ENCODE measurements at places on chromosomes 16 and 17. TPM values are rescaled to one million over a fixed set of nuclear protein-coding genes. Genes with fewer than 3 reads are reported as not detected.

The LITAFD gene
- total RNA-seq = not detected

The CDC27 gene
- 92.1 TPM for total RNA-seq

The KRT17 gene
- 81.4 TPM for total RNA-seq

The CTRL gene
- 0.25 TPM for total RNA-seq

The CDR2L gene
- 5.8 TPM for total RNA-seq

The MYH3 gene
- 0.04 TPM for total RNA-seq

The SKAP1 gene
- not detected for total RNA-seq

The NEURL4 gene
- 3.5 TPM for total RNA-seq

The HCRT gene
- not detected for total RNA-seq

DNA sequence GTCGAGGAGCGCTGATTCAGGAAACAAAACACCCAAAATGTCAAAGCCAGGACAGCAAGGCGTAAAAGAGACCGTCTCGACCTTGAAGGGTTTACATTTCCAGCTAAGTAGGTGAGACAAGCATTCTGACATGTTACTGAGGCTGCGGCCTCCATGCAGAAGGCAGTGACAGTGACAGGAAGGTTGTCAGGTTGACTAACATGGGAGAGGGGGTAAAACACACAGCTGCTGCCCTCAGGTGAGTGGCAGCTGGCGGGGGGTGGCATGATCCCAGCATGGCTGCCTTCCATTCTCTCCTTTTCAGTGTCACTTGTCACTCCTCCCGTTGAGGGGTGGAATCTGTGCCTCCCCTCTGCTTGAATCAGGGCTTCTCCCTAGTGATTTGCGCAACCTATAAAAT is 31.9 kb upstream of the CRHR1 start:
- no peak for DNase-seq

GRCh38 chr17:58680038-58680369 is 11.8 kb downstream of the TEX14 start:
- DNase-seq = no peak

- no peak for DNase-seq
Measured at GRCh38 chr16:31084584-31085302, 4.0 kb downstream of the PRSS53 start.

GRCh38 chr16:12498077-12498476 is 305.6 kb downstream of the CPPED1 start:
- DNase-seq = no peak

- DNase-seq = no peak
Measured at GRCh38 chr16:12728469-12728868, 75.2 kb downstream of the CPPED1 start.

DNA sequence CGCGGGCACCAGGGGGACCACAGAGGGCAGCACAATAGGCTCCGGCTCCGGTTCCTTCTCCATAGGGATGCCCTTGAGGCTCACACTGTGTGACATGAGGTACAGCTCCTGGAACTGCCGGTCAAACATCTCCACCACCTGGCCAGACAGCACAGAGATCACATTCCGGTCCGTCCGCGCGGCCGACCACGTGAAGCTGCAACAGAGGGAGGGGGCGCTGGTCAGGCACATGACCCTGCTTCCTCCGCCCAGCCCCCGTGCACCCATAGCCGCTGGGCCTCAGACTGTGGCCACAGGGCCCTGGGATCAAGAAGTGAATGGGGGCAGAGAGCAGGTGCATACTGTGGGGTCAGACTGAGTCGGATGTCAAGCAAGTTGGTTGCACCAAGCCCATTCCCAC is 25.9 kb downstream of the FAM83G start:
- no peak for DNase-seq

- no peak for DNase-seq
Measured at GRCh38 chr16:70686376-70687101, 686 bp upstream of the MTSS2 start.

DNA sequence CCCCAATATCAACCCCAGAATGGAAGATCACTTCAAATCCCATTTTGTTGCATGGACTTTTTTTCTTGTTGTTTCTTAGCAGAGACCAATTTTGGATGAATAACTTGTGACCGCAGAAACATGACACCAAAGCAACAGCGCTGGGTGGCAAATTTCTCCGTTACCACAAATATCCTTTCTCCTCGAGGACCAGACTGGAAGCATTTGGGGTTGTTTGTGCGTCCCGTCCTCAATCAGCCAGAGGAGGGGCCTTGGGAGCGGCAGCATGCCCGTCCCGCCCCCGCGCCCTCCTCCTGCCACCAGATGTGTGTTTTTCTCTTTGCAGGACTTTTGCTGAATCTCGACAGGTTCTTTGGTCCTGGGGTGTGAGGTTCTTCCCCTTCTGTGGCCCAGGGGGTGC is 282.5 kb upstream of the FOXF1 start:
- DNase-seq = peak; percentile 94

DNA sequence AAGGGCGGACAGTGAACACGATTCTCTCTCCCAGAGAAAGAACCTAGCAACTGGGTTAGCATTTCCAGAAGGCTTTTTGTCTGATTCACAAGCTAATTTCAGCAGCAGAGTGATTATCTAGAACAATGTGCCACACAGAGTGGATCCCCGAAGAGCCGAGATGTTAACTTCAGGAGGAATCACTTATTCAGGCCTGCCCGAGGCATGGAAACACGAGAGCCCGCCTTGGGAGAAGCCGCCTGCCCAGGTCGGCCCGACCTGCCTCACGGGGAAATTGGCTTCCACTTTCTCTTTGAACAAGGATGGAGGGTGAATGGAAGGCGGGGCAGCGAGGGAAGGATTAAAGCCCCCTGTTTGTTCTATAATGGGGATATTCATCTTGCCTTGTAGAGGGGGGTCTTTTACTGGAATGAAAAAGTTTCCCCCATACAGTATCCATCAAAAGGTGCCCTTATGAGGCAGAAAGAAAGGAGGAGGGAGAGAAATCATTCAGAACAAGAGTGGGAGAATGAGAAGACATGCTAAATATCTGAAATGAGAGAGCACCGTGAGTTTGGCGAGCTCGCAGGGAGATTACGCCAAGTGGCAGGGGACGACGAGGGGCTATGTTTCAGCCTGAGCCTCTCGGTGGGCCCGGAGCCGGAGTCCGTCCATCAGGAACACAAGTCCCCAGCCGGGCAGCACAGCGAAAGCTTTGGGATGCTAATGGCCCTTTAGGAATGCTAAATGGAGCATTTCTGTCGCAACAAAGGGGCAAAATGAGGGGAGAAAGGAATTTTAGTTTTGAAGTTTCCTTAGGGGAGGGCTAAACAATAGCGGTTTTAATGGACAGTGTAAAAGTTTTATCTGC is 33.0 kb downstream of the NTN1 start:
- no peak for DNase-seq

- peak; percentile 79 for DNase-seq
Measured at GRCh38 chr16:53768593-53768992, 64.6 kb downstream of the FTO start.

- peak; percentile 89 for DNase-seq
Measured at GRCh38 chr17:78356101-78356713, 3.7 kb downstream of the SOCS3 start.

DNA sequence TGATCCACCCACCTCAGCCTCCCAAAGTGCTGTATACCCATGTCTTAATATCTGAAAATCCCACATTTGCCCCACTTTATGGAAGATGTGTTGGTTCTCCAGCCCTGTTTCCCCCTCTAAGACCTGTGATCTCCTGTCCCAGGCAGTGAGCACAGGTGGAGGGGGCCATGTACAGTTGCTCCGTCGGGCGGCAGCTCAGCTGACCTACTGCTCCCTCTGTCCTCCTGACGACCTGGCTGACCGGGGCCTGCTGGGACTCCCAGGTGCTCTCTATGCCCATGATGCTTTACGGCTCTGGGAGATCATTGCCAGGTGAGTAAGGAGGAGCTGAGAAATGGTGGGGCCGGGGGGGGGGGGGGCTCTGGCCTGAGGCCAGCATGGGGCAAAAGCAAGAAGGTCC is 6.7 kb upstream of the RNASEK start:
- DNase-seq = no peak

DNA sequence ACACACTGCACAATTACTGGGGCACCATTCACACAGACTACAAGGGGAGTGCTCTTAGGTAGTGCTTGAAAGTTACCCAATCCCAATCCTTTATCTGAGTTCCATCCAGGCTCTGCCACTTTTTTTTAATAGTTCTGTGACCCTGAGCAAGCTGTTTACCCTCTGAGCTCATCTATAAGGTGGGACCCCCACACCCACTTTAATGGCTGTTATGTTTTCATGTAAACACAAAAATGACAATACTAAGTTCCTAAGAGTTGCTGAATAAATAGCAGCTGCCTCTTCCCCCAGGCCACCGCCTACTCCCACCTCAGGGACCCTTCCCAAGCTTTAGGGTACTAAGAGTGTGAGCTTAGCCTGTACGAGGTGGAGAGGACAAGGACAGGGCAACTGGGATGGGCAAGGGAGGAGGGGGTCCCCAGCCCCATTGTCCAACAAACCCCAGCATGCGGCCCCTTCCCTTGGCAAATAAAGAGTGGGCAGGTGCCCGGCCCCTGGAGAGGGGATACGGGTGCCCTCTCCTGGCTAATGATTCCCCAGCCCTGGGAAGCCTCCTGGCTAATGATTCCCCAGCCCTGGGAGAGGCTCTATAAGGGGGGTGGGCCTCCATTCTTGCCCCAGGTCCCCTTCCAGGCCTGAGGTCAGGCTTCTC is 14.6 kb downstream of the SLC13A2 start:
- no peak for DNase-seq

GRCh38 chr16:2859686-2860265 is 1.8 kb upstream of the PRSS22 start:
- no peak for DNase-seq

DNA sequence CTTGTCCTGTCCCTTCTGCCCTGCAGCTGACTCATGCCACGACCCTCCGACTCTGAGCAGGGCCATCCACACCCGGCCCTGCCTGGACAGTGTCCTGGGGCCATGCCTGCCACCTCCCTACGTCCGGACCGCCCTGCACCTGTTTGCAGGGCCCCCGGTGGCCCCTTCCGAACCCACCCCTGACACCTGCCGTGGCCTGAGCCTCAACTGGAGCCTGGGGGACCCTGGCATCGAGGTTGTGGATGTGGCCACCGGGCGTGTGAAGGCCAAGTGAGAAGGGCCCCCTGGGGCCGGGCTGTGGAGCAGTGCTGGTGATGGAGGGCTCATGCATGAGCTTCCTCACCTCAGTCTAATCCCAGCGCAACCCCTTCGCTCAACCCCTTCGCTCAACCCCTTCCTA is 5.1 kb downstream of the ADAD2 start:
- DNase-seq = no peak

- DNase-seq = no peak
Measured at GRCh38 chr17:76359375-76359774, 5.7 kb upstream of the PRPSAP1 start.

DNA sequence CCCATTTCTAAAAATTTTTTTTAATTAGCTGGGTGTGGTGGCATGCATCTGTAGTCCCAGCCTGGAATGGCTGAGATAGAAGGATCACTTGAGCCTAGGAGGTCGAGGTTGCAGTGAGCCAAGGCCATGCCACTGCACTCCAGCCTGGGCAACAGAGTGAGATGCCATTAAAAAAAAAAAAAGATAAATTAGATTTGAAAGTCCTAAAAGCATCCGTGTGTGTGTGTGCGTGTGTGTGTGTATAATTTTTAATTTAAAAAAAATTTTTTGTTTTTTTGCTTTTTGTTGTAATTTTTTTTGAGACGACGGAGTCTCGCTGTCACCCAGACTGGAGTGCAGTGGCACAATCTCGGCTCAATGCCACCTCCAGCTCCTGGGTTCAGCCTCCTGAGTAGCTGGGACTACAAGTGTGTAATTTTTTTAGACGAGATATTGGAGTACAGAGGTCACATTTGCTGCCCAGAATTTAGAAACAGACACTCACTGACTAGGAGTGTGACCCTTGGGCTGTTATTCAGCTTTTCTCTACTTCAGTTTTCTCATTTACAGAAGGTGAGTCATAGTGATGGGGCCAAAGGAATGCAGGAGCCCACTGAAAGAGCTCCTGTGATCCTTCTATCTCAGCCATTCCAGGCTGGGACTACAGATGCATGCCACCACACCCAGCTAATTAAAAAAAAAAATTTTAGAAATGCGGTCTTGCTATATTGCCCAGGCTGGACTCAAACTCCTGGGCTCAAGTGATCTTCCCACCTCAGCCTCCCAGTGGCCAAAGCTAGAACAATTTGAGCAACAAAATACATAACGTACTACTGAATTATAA is 25.5 kb upstream of the TBX4 start:
- no peak for DNase-seq

GRCh38 chr16:9138731-9139501 is 47.5 kb downstream of the HAPSTR1 start:
- no peak for DNase-seq

GRCh38 chr17:74798239-74798707 is 22.1 kb upstream of the NAT9 start:
- DNase-seq = no peak

DNA sequence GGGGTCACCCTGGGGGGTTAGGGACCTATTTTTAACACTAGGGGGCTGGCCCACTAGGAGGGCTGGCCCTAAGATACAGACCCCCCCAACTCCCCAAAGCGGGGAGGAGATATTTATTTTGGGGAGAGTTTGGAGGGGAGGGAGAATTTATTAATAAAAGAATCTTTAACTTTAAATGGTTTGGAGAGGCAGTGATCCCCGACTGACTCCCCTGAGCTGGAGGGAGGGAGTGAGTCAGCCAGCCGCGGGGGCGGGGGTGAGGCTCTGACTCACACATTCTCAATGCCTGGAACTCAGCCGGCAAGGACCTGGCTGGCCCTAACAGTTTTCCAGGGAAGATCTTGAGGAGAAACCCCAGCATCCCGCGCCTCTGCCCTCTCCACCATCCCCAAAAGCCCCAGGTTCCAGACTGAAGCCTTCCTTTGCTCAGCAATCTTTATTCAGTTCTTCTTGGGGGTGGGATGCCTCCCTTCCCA is 1.5 kb downstream of the HCFC1R1 start:
- DNase-seq = peak; percentile 92

GRCh38 chr17:43342589-43342890 is 56.3 kb upstream of the ARL4D start:
- no peak for DNase-seq

DNA sequence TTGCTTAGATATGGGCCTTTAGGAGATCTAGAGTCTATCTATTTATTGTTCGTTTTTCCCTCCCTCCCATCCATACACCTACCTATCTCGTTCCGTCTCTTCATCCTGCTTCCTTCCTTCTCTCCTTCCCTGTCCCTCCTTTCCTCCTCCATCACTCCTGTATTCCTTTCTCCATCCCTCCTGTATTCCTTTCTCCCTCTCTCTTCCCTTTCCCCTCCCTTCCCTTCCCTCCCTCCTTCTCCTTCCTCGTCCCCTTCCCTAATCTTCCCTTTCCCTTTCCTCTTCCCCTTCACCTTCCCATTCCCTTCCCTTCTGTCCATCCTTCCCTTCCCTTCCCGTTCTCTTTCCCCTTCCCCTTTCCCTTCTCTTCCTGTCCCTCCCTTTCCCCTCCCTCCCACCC is 10.6 kb downstream of the GP2 start:
- no peak for DNase-seq

DNA sequence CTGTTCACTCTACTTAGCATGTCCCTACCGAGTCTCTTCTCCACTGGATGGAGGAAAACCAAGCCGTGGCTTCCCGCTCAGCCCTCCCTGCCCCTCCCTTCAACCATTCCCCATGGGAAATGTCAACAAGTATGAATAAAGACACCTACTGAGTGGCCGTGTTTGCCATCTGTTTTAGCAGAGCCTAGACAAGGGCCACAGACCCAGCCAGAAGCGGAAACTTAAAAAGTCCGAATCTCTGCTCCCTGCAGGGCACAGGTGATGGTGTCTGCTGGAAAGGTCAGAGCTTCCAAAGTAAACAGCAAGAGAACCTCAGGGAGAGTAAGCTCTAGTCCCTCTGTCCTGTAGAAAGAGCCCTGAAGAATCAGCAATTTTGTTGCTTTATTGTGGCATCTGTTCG is 2.8 kb upstream of the LPCAT2 start:
- DNase-seq = no peak

- peak; percentile 91 for DNase-seq
Measured at GRCh38 chr17:6753006-6753445, 2.8 kb upstream of the XAF1 start.

GRCh38 chr17:56752263-56752836 is 81.4 kb downstream of the C17orf67 start:
- no peak for DNase-seq

All from H4 (cell line).